ENCODE measurements at places on chromosomes 2 and 18. TPM values are rescaled to one million over a fixed set of nuclear protein-coding genes. Genes with fewer than 3 reads are reported as not detected.

DNA sequence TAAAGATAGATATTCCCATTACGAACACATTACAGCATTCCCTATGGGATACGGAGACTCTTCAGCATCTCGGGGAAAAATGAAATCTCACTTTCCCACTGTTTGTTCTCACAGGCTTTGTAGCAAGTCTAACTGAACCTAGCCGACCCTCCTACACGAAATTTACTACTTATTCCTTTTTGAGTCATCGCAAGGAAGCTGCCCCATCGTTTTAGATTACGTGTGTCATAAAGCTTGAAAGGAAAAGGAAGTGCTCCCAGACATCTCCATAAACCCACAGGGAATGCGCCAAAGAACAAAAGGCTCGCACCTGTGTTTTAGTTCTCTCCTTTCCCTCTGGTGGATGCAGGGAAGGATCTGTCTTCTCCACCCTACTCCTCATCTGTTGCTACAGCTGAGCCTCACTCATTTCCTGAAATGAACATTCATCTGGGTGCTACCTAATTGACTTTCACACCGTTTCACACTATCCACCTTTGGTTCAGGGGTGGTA, 76.2 kb upstream of the STK39 start:
- DNase-seq = no peak

DNA sequence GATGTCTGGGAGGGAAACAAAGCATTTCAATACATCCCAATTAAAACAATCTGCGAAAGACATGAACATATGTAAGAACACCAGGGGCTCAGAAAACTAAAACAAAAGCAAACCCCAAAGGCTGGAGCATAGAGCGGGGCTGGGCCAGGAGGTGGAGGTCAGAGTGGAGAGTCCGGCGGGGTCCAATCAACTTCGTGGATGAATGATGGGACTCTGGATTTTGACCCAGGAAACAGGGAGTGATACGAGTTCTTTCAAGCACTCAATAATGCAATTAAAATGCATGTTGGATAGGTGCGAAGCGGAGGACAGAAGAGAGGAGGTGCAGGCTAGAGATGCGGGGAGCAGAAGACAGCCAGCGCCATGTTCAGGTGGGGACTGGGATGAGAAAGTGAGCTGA, 200.7 kb upstream of the PXDN start:
- DNase-seq = no peak

- no peak for DNase-seq
Measured at GRCh38 chr18:22412176-22412911, 5.4 kb downstream of the CTAGE1 start.

DNA sequence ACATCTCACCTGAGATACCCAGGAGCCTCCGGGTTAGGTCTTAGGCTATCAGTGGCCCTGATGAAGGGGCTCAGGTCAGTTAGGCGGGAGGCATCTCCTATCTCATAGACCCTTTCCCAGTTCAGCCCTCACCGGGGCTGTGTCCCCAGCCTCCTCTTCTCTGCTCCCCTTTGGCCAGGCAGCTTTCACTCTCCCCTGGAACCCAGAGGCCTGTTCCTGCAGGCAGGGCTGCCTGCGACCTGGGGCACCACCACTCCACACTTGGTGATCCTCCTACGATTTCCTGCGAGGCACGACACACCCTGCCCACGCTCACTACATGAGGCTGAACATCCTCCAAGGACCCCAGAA, 51.2 kb downstream of the SFXN5 start:
- DNase-seq = no peak

DNA sequence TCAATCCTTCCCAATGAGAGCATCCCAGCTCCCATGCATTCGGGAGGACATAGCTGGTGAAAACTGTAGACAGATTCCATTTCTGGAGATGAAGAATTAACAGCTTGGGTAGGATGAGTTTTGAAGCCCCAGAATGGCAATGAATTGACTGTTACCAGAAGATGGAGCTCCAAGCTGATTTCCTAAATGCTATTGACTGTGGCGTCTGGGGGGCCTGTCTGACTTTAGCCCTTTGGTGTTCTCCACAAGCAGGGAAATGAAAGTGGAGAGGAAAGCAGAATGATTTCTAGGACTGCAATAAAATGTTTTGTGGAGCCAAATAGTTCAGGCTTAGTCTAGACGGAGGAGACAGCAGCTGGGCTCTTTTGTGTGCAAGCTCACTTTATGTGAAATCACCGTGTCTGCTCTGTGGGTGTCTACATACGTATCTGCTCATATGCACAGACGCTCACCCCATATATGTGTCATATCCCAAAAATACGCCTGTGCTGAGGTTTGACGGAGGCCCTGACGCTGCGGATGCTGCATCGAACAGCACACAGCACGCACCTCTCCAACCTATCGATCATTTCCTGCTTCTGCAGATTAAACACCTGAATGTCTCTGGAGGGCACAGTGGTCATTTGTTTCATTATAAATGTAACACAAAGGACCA, 166.4 kb upstream of the PXDN start:
- no peak for DNase-seq

DNA sequence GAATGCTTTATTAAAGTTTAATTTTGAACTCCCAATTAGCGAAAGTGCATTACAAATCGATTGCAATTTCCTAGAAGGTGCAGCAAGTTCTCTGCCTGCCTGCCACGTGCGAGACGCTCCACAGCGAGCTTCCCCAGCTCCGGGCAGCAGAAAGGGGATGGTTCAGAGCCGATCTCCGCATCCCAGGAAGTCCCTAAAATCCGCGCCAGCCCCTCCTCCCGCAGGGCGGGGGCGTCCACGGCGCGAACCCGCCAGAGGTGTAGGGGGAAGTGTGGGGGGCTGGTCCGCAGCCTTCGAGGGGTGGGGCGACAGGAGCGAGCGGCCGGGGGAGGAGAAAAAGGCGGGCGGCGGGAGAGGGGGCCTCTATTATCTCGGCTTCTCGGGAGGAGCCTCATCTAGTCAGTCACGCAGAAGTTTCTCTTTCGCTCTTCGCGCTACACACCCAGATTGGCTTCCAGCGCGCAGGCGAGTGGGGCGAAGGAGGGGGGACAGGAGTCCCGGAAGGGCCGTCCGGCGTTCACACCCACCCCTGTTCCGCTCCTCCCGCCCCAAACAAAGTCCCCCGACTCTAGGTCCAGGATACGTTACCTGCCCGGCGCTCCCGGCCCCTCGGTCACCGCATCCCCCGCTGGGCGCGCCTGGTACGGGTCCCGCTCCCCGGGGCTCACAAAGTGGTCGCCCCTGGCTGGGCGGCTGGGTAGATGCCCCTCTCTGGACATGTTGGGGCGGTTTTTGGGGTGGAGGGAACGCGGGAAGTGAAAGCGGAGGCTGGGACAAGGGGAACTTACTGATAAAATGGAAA, 9.1 kb upstream of the NR4A2 start:
- peak; percentile 85 for DNase-seq

DNA sequence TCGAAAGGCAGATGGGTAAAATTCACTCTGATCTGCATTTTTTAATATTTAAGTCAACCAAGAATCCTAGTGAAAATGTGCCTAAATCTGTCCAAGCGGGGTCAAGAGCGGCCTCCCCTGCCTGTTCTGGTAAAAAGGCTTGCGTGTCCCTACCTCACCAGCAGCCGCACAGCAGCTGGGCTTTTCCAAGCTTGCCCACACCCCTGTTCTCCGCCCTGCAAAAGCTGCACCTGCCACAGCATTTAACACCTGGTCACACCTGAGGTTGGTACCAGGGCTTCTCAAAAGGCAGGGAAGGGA, 25.8 kb upstream of the TMEM182 start:
- DNase-seq = no peak

- DNase-seq = no peak
Measured at GRCh38 chr2:148501545-148501944, 143.0 kb upstream of the EPC2 start.

GRCh38 chr2:211093743-211094303, 537.4 kb downstream of the CPS1 start:
- DNase-seq = no peak

DNA sequence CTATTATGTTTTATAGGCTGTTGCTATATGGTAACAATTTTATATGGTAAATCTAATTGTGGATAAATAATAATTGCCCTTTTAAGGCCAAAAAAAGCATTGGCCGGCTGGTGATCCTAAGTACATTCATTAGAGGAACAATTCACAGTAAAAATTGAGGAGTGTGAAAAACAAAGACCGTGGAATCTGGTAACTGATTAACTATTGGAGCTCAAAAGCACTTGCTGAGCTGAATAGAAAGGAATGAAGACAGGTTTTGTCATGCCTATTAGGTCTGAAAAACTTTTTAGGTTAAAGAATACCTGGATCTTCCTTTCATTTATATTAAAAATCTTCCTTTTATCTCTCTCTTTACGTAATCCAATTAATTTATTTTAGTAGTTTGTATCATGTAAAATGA, 18.5 kb upstream of the RBBP8 start:
- no peak for DNase-seq

DNA sequence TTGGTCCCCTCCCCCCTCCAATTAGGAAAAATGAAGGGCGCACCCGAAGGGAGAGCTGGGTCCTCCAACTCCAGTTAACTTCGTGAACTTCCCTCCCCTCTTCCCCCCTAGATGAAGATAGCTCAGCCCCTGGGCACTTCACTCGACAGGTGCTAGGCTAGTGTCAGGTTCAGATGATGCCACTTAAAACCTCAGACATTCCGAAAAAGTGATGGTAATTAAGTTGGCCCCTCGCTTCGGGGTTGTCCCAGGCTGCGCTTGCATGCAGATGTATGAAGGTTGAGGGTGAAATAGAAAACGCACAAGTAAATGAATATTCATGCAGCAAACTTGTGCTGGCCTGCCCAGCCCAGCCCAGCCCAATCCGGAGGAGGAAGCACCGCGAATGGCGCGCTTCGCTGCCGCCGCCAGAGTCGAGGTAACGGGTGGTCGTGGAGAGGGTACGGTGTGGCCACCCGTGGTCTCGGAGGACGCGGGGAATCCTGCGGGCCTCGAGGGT, 3.0 kb upstream of the GBX2 start:
- no peak for DNase-seq

GRCh38 chr2:236393101-236393500, 128.9 kb upstream of the ASB18 start:
- DNase-seq = no peak

DNA sequence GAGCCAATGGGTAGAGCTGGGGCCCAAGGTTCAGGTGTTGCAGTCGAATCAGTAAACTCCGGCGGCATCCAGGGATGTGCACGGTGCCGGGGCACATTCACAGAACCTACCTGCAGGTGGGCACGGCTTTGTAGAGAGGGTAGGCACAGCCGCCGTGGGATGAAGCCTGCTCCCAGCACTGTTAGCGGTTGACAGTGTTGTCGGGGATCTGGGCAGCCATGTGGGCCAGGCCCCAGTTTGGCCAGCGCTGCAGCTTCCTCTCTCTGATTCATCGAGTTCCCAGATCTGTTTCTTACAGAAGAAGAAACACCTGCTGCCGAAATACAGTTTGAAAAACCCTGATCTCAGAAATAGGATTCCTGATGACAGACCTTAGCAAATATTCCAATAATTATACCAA, 274.8 kb downstream of the AGAP1 start:
- DNase-seq = no peak

DNA sequence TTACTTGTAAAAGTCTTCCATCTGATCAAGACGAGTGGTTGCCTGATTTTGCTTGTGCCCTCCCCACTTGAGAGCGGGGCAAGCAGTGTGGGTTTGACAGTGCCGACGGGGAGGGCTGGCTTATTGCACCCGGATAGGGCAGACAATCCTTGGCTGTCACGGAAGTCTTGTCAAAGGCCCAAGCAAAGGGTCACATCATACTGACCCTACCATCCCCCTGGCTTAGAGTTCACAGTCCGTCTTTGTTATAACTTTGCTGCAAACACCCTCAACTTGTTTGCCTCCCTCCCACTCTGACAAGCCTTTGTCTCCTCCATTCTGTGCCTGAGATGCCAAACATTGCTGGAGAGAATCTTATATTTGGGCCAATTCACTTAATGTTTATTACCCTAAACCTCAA, 165.9 kb upstream of the MSH6 start:
- no peak for DNase-seq

DNA sequence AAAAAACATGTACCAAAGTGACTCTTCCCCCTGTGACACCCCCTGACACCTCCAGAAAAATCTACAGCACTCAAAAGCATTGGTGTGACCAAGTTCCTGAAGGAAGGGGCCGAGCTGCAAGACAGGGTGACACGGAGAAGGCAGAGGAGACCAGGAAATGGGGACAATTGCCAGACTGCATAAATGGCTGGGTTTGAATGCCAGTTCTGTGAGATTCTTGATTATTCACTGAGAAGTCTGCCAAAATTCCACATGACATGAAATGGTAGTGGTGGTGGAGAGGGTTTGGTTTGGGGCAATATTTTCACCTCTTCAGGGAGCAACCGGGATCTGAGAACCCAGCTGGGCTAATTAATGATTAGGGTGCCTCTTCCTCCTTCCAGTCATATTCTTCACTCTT, 178.5 kb downstream of the ARL4C start:
- DNase-seq = no peak

- DNase-seq = no peak
Measured at GRCh38 chr18:7740821-7741220, 173.7 kb downstream of the PTPRM start.

- no peak for DNase-seq
Measured at GRCh38 chr2:217261452-217261851, 401.6 kb upstream of the TNP1 start.

GRCh38 chr18:13216711-13217465, 1.7 kb upstream of the LDLRAD4 start:
- peak; percentile 79 for DNase-seq

GRCh38 chr2:86488561-86489250, 47.5 kb downstream of the KDM3A start:
- DNase-seq = no peak

DNA sequence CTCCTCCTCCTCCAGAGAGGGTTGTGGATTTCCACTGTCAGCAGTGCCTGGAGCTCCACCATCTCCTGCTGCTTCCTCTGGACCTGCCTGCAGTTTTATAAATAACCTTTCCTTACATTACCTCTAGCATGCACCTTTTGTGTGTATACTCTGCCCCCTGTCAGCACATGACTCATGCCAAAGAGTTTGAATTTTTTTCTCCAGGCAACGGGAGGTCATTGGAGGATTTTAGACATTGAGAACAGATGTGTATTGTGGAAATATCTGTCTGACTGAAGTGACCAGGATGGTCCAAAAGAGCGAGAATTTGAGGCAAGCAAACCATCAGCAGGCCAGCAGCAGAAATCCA, 31.7 kb downstream of the IL37 start:
- no peak for DNase-seq

DNA sequence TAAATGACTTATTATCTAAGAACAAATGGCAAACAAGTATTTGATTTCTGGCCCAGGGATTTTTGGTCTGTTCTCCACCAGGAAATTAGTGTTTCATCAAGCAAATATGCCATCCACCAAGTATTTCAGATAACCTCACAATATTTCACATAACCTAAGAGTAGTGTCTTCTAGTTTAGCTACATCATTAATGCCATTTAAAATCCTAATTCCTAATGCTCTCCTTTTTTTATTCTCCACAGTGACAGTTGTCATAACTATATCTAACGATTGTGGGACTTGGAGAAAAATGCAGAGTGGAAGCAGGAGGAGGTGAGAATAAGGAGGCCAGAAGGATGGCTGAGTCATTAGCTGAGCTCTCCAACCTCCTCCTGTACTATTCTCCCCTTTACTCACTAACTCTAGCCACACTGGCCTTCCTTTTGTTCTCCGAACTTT, 58.5 kb upstream of the CTLA4 start:
- no peak for DNase-seq

CAVIN2 gene
- total RNA-seq = not detected

NGEF gene
- not detected for total RNA-seq

DNER gene
- total RNA-seq = not detected

STON1 gene
- 2.4 TPM for total RNA-seq

UCN gene
- 3.7 TPM for total RNA-seq

D2HGDH gene
- 44.2 TPM for total RNA-seq

HOXD13 gene
- total RNA-seq = not detected

IL36B gene
- not detected for total RNA-seq

All from activated naive CD8-positive, alpha-beta T cell treated with anti-CD3 and anti-CD28 coated beads, Interleukin-2, amount 10 ng/mL, durations not matched to agents 7 days and 5 days (primary cell).